ENCODE measurements at places on chromosomes 4 and X. TPM values are rescaled to one million over a fixed set of nuclear protein-coding genes. Genes with fewer than 3 reads are reported as not detected.

- DNase-seq, result no peak
Measured at GRCh38 chr4:13537832-13538177, 6.5 kb downstream of the NKX3-2 start.

DNA sequence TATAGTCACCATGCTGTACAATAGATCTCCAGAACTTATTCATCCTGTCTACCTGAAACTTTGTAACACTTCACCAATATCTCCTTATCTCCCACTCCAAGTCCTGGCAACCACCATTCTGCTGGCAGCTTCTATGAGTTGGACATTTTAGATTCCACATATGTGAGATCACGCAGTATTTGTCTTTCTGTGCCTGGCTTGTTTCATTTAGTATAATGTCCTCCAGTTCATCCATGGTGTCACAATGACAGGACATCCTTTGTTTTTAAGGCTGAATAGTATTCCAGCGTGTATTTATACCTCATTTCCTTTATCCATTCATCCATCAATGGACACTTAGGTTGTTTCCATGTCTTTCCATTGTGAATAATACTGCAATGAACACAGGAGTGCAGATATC lies 198.7 kb downstream of the QDPR start:
- no peak for DNase-seq

GRCh38 chr4:120720354-120720934 lies 202.1 kb downstream of the PRDM5 start:
- DNase-seq, result no peak

DNA sequence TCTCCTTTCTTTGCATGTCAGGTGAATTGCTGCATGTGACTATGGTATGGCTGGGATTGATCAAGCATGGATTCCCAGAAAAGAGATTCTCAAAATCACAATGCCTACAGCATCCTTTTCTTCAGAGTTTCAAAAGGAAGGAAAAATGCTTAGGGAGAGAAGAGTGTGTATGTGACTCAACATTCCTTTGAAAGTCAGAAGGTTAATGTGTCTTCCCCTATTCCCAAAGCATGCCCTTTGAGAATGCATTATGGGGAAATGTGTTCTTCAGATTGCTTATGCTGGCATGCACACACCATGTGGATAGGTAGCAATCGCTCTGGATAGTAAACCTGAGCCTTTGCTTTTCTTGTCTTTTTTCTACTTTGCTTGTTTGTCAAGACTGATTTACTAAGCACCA lies 78.5 kb downstream of the ELOVL6 start:
- DNase-seq, result no peak

DNA sequence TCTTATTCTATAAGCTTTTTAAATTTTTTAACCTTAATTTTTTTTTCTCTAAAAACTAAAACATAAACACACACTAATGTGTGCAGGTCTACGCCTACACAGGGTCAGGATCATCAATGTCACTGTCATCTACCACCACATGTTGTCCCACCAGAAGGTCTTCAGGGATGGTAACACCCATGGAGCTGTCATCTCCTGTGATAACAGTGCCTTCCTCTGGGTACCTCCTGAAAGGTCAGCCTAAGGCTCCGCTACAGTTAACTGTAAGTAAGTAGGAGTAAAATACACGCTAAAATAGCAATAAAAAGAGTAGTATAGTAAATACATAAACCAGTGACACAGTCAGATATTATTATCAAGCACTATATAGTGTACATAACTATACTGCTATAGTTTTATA lies 45.9 kb upstream of the GPRIN3 start:
- no peak for DNase-seq

DNA sequence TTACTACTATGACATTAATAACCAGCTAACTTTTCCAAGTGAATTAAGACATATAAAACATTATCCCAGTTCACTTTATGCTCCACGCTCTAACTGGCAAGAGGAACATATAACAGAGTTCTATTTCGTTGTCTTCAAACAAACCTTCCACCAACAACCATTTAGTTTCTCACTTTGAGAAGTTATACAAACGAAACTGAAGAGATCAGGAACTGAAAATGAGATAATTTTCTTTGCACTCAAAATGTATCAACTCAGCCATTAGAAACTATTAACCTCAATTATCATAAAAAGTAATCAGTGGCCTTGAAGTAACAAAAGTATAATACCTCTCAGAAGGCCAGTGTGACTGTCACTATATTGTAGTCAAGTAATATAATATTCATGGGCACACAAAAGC lies 70.1 kb downstream of the CHM start:
- DNase-seq, result no peak

- DNase-seq, result no peak
Measured at GRCh38 chr4:55398461-55398860, 2.7 kb downstream of the TMEM165 start.

JAKMIP1 gene
- 2.4 TPM for total RNA-seq
